ENCODE measurements at places on chromosomes 2 and 18.

- no peak for DNase-seq
These were observed 36.6 kb upstream of the BOD1L2 start for GRCh38 chr18:57110290-57110689.

DNA sequence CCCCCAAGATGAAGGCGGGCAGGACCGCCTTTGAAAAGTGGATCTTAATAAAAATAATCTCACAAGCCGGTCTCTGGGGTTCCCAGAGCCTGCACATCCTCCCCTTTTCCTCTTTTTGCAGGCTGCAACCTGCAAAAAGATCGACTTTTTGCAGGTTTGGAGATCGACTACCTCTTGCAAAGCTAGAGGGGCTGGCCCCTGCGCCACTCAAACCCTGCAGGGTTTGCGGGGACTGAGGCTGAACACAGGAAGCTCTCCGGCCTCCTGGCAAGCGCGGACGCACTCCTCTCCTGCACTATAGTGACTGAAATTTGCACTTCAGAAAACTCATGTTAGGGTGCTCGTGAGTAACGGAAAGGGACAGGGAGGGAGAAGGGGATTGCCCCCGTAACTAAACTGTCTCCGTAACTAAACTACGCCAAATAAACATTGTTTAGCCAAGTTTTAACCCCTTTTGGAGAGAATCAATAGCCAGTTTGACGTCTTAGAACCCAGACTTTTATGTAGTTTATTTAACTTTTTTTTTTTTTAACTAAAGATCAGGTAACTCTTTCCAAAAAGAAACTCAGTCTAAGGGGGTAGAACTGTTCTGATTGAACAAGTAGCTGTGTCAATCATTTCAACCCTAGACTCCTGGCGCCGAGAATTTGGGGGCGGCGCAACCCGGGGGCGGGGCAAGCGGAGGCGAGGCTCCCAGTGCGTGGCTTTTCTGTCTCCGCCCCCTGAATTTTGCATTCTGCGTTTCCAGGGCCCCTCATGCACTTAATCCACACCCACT lies 2.5 kb downstream of the IGFBP5 start:
- peak; percentile 82 for DNase-seq

GRCh38 chr18:46751882-46752281 lies 5.0 kb downstream of the ST8SIA5 start:
- DNase-seq, result no peak

DNA sequence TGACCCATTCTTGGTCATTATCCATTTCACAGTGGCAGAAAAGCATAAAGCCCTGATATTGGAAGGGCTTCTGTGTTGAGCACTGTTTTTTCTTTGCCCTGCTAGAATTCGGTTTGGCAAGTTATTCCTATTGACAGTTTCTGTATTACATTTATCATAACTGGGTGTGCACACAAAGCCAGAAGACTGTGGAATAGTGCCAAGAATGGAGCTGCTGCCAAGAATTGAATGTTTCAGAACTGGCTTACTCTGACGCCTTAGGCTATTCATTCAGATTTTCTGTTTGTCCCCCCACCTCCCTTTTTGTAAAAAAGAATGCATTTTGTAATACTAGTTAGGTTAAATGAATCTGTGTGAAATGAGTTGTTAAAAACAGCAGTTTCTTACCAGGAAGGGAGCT lies 12.7 kb downstream of the KDM3A start:
- DNase-seq, result no peak

DNA sequence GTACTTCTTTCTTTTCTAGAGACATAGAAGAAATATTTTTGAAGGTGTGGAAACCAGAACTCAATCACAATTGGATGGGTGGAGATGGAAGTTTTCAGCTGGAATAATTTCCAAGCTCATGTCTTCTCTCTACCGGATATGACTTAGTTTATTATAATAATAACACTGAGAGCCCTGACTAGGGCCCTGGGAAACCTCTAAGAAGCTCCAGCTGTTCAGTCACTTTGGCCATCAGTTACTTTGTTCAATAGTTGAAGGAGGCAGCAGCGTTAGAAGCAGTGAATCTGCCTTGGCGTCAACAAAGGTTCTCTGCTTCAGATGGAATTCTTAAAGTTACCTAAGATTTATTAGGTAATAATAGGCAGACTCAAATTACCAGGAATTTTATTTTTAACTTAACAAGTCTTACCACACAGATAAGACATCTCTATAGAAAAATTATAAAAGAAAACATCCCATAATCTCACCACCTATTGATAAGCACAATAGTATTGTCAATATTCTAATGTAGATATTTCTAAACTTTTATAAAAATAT lies 293.8 kb upstream of the CHAC2 start:
- no peak for DNase-seq

GRCh38 chr2:173043476-173043875 lies 32.2 kb upstream of the MAP3K20 start:
- no peak for DNase-seq

- no peak for DNase-seq
These were observed 47.7 kb upstream of the SMAD2 start for GRCh38 chr18:47978141-47978540.

DNA sequence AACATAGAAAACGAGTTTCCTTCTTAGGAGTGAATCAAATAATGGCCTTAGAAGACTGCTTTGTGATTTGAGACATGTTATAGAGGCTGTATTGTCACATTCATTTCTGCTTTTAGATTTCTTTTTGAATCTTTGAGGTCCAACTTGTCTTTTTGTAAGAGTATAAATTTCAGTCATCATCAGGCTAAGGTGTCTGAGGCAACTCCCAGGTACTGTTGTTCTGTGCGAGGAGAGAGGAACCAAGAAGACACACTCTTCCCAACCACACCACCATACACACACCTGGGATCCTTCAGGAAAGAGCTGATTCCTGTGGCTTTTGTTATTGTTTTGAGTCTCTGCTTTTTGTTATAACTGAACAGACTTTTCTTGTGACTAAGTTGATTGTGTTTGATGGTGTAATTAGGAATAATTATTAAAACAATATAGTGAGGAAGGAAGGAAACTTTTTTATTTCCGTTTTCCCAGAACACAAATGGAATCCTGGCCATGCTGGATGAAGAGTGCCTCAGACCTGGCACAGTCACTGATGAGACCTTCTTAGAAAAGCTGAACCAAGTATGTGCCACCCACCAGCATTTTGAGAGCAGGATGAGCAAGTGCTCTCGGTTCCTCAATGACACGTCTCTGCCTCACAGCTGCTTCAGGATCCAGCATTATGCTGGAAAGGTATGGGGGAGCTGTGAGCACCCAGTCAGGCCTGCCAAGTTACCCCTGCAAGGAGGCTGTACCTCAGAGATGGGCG lies 140.4 kb downstream of the MYO1B start:
- no peak for DNase-seq

Data from ELF-1 (cell line).